Activated B cell treated with CpG ODN at 0.5 μM for 24 hours (primary cell): ENCODE measurements at places on chromosomes 13 and 19.

DNA sequence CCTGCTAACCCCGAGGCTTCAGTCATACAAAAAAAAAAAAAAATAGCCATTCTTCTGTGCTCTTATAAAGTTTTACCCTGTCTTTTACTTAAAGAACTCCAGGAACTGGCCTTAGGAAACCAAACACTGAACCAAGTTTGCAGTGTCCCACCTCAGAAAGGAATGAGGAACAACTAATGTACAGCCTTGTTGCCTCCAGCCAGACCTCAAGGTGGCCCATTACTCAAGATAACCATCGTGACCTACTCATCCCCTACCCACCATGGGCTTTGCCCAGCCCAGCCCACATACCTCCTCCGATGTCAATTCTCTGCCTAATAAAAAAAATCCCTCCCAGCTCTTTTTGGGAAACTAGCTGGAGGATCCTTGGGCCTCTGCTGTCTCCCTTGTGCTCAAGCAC is 133.2 kb downstream of the STARD13 start:
- no peak for DNase-seq

DNA sequence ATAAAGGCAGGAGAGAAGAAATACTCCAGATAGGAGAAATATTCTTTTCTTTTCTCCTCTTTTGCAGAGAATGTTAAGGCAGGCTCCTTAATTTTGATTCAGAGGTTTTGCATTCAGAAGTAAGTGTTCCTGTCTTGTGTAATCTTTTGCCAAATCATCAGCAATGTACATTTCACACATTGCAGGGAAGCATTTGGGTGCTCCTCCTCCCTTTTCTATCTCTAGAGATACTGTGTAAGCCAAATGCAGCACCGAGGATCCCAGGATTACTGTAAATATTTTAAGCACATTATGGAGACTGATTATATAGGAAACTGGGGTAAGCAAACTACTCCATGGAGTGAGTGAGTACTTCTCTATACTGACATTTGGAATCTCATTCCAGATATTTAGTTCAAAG is 7.2 kb downstream of the ATP8A2 start:
- DNase-seq, result no peak

GRCh38 chr13:79533781-79534400 is 52.9 kb downstream of the NDFIP2 start:
- DNase-seq, result no peak

DNA sequence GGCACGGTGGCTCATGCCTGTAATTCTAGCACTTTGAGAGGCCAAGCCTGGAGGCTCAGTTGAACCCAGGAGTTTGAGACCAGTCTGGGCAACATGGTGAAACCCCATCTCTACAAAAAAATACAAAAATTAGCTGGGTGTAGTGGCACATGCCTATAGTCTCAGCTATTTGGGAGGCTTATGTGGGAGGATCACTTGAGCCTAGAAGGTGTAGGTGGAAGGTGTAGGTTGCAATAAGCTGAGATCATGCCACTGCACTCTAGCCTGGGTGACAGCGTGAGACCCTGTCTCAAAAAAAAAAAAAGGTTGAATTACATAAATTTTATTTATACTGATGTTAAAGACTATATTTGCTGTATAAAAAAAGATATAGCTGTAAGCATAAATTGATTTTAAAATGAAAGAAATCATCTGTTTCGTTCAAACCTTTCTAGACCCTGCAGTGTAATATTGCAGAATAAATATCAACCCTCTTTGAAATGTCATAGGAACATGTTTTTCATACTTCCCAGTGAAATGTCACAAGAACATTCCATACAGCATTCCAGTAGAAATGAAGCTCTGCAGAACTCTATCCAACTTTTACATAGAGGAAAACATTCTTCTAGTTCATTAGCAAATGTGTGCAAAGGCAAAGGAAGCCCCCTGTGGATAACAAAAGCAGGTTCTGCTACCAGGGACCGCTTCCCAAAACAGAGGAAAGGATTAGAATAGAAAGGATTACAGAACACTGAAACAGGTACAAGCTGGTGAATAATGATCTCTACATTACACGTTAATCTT is 76.0 kb downstream of the CAB39L start:
- no peak for DNase-seq

- DNase-seq, result no peak
Measured at GRCh38 chr19:17332677-17333581, 1.7 kb downstream of the ANO8 start.

DNA sequence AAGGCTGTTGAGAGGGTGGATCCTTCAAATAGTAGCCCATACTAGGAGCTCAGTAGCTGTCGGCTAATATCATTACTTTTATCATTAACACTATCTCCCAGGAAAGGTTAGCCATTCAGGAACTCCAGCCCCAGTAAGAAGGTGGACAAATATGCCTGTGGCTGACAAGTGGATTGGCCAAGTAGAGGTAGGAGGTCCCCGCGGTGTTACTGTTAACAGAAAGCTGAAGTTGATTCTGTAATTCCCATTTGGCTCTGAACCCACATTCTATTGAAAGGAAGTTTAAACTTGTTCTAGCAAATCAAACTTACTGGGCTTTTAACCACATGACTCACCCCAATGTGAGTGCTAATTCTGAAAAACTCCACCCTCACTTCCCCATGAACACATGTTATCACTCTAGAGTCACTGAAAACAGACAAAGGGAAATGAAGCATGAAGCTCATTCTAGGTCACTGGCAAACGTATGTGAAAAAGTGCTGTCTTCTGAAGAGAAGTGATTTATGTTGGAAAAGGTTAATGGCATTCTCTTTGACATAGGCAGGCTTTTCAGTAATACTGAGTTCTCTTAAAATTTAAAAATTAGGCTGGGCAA is 273.5 kb downstream of the FGF14 start:
- no peak for DNase-seq

GRCh38 chr13:37192956-37193355 is 87.5 kb upstream of the CSNK1A1L start:
- DNase-seq, result no peak

GRCh38 chr19:18719541-18719940 is 36.1 kb downstream of the CRTC1 start:
- DNase-seq, result no peak

DNA sequence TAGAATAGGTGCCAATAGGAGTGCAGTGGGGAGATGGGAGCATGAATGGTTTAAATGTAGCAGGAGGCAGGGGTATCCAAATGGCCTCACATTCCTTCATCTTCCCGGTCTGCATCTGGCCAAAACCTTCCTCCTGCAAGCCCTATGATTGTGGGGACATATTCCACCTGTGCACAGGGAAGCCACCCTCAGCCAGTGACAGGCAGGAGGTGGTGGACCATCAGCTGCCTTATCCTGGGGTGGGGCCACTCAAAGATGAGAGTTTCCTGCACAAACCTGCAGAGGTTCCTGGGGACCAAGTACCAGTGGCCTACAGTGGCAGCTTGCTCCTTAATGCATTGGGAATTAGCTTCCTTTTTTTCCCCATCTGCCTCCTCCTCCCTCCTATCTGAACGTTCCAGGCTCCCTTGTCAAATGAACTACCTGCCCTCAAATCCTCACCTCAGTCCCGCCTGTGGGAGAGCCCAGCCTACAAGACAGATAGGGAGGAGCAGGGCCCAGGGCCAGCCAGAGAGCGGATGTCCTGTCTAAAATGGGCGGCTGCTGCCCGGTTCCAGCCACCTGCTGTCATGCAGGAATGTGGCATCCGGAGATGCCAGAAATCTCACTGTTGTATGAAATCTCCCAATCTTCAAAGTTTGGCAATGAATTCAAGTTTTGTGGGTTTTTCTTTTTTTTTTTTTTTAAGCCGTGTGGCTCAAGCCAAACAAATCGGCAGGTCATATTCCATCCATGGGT is 85.0 kb downstream of the TSHZ3 start:
- DNase-seq, result no peak

- no peak for DNase-seq
Measured at GRCh38 chr19:29945433-29945832, 3.4 kb downstream of the URI1 start.

DNA sequence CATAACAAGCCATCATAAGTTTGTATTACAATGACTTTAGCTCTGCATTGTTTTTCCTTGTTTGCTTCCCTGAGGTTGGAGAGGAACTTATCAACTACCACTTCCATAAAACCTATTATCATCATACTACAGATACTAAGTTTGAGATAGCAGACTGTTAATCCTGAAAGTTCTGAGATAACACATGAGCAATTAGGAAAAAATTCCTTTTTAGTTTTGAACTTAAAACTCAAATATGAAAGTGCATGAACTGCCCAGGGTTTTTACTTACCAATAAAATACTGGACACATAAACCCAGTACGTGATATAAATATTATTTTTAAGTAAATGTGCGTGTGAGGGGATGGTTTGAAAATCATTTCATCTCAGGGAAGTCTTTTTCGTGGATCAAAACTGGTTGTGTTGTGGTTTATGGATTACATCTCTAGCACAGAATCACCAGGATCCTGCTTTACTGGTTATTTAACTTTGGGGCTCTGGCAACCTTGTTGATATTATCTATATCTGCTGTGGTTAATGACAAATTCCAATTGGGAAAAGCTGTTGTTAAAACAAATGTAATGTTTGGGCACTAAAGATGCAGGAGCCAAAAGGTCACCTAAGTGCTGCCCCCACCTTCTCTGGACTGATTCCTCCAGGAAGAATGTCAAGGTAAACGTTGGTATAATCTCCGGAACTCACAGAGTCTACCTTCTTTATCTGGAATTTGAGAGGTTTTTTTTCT is 12.4 kb downstream of the CDX2 start:
- DNase-seq, result no peak

DNA sequence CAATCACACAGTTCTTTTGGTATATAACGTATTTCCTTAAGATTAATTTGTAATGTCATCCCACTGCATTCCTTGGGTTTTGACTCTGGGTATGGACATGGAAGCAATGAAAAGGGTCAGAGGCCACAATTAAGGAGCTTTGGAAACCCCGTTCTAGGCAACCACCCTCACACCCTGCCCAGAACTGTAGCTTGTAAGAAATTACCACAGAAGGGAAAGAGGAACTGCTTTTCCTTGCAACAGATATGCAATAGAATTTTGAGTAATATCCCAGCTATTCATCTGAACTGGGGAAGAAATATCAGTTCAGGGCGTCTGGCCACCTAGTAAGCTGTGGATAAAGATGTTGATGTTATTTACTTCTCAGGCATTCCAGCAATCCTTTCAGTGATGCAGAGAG is 985 bp upstream of the CLC start:
- no peak for DNase-seq

DNA sequence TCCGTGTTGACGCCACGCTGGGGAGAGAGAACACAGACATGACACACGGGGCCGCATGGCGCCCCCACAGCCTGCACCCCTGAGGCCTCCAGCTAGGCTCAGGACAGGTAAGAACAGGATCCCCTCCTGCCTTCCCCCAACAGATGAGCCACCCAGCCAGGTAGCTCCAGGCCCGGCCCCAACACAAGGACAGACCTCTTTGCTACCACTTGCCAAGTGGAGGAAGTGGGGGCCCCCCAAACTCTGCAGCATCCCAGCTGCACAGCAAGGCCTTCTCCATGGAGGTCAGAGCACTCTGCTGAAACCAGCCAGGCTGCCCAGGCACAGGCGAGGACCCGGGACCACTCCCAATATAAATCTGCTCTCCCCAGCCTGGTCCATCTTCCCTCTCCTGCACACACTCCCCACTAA is 31.5 kb downstream of the PEPD start:
- no peak for DNase-seq

- DNase-seq, result no peak
Measured at GRCh38 chr19:7159105-7159933, 89.8 kb downstream of the ZNF557 start.

GRCh38 chr13:75402787-75403186 is 79.2 kb downstream of the TBC1D4 start:
- no peak for DNase-seq

- no peak for DNase-seq
Measured at GRCh38 chr19:31694761-31695160, 345.5 kb upstream of the TSHZ3 start.

GRCh38 chr19:11091703-11092153 is 2.5 kb downstream of the LDLR start:
- no peak for DNase-seq

GRCh38 chr19:1239796-1240737 is 1.5 kb upstream of the ATP5F1D start:
- peak; percentile 93 for DNase-seq

DNA sequence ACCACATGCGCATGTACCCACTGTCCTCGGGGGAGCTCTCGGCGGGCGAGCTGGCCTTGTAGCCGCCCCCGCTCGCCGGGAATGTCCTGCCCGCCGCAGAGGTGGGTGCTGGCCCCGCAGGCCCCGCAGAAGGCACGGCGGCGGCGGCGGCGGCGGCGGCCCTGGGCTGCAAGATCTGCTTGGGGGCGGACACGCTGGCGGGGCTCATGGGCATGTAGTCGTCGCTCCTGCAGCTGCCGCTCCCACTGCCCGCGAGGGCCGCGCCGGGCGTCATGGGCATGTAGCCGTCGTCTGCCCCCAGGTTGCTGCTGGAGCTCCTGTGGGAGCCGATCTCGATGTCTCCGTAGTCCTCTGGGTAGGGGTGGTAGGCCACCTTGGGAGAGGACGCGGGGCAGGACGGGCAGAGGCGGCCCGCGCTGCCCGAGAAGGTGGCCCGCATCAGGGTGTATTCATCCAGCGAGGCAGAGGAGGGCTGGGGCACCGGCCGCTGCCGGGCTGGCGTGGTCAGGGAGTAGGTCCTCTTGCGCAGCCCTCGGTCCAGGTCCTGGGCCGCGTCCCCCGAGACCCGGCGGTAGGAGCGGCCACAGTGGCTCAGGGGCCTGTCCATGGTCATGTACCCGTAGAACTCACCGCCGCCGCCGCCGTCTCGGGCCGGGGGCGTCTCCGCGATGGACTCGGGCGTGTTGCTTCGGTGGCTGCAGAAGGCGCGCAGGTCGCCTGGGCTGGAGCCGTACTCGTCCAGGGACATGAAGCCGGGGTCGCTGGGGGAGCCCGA is 2.4 kb downstream of the IRS2 start:
- DNase-seq, result no peak

GRCh38 chr19:42203700-42204099 is 13.8 kb downstream of the DEDD2 start:
- no peak for DNase-seq

GRCh38 chr13:79060216-79060615 is 345.8 kb downstream of the RBM26 start:
- no peak for DNase-seq

DNA sequence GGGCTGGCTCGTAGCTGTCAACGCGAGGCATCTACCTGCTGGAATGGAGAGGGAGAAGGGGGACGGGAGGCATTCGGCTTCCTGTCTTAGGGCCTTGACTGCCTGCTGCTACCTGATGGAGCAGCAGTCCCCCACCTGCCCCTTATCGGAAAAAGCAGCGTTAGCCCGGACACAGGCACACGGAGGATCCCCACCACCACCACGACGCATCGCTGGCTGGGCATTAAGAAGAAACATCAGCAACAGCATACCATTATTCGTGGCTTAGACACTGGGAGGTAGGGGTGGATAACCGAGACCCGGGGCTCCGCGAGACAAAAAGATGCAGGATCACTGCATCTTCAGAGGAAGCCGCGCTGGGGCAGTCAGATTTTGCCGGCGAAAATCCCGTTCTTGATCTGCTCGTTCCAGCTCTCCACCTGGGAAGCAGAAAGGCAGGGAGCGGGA is 1.1 kb downstream of the COX6B2 start:
- no peak for DNase-seq

DNA sequence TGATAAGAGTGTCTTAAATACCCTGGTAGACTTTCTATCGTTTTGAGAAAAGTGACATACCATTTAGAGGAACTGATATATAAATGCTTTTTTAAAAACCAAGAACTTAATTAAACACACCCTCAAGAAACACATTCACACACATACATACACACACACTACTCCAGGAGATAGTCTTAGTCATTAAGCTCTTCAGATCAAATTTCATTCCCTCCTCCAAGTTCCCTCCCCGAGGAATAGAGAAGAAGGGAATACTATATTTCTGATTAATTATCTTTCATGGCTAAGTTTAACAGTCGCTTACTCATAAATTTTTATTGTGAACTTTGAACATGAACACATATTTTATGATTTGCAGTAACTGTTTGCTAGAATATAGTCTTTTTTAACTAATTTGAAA is 1109.5 kb downstream of the SLITRK1 start:
- DNase-seq, result no peak
